ENCODE measurements at places on chromosomes 3 and 15. TPM values are rescaled to one million over a fixed set of nuclear protein-coding genes. Genes with fewer than 3 reads are reported as not detected.
A peak's percentile ranks its signal among the peaks of the same experiment; 100 is the strongest.

Gene SLC6A1
- not detected for total RNA-seq

Gene PSTPIP1
- total RNA-seq, result 11.7 TPM

DNA sequence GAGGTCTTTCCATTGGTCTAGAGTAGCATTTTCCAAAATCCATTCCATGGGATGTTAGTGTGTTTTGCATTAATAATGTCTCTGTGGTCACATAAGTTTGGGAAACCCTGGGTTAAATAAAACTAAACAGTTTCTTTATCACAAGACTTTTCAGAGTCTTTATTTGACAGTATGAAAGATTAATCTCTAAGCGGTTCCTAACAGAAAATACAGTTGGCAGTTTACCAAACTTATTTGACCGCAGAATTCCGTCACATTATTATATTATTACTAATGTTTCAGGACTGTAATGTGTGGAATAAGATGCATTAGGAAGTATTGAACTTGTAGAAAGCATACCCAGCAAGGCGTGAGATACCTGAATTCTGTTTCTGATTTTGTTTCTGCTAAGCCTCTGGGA is 71.5 kb upstream of the ADAMTSL3 start:
- no peaks in the 10 kb centered on the region for H3K36me3 ChIP-seq
- H3K27ac ChIP-seq, result no peak overlapping the region

DNA sequence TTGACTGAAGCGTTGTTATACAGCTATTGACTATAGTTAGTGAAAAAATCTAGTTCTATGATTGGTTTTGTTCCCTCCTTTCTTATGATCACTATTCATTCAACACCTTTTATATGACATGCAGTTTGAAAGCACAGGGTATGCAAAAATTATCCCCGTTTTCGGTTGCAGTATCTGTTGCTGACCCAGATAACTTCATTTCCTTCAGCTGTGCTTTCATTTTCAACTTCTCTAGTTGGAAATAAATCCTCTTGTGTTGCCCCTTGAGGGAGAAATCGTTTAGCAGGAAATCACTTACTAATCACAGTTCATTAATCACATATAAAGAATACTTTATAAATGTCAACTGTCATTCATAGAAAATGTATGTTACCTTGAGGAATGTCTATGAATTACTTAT is 55.1 kb downstream of the MBNL1 start:
- no peak overlapping the region for H3K27ac ChIP-seq
- no peak for DNase-seq
- peaks cover 8% of the 10 kb centered on the region for H3K36me3 ChIP-seq
- no peaks in the 10 kb centered on the region for H3K4me1 ChIP-seq

DNA sequence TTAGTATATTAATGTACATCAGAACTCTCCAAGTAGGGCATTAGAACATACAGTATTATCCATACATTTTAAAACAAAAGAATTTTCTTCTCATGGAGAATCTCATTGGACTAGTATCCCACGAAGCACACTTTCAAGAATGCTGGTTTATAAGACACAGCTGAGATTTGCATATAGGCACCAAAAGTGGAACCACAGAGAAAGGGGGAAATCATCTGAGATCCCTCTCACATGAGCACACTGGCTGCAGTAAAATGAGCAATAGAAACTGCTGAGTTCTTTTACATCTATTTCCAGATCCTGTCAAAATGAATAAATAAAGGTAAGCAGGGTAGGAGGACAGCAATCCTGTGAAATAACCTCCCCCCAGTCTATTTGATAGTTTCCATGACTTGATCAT is 665.3 kb downstream of the FHIT start:
- H3K4me3 ChIP-seq, result no peak overlapping the region
- DNase-seq, result no peak
- H3K27me3 ChIP-seq, result no peaks in the 10 kb centered on the region
- no peak overlapping the region for H3K27ac ChIP-seq
- no peaks in the 10 kb centered on the region for H3K4me1 ChIP-seq
- H3K36me3 ChIP-seq, result no peaks in the 10 kb centered on the region

- H3K4me3 ChIP-seq, result no peak overlapping the region
- H3K27ac ChIP-seq, result no peak overlapping the region
- 0 out of 2 replicates have a peak, but pooled peaks cover 3% of the 10 kb centered on the region for H3K4me1 ChIP-seq
- no peaks in the 10 kb centered on the region for H3K36me3 ChIP-seq
- DNase-seq, result peak; percentile 33
Observed at GRCh38 chr3:60610441-60611112, 640.7 kb downstream of the FHIT start.
